Activated gamma-delta T cell treated with Interleukin-2 at 50 U/mL for 16 hours (primary cell): ENCODE measurements at places on chromosomes 4 and X.

DNA sequence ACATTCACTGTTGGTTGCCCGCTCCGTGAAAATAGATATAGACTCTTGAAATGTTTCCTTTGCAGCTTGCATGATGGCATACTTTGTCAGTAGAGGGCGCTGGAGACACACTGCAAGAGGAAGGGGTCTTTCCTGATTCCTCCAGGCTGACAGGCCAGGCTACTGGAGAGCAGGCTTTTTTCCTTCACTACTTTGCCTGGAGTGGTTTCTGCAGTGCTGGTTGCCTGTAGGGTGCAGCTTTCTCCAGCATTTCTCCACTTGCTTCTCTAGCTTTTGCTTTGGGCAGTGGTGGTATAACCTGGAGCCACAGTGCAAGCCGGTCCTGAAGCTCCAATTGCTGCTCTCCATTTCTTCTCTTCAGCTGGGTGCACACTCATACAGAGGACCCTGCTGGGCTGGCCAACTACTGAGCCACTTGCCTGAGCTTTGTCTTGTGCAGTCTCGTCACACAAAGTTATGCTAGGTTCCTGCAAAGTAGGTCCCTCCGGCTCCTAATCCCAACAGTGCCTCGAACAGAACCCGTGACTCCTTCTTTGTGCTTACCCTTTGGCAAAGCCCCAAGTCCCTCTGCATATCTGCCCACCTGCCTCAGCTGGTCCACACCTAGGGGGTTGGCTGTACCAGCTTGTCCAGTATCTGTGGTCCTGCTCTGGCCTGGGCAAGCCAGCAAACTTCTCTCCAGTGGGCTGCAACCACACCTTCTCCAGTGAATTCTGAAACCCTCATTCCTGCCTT lies 46.3 kb downstream of the RASSF6 start:
- peak; percentile 10 for DNase-seq

- no peak for DNase-seq
These were observed 155.5 kb downstream of the RAB28 start for GRCh38 chr4:13328591-13328990.

- DNase-seq = no peak
These were observed 31.8 kb downstream of the PRRG1 start for GRCh38 chrX:37380924-37381323.

- DNase-seq = no peak
These were observed 124.2 kb downstream of the SOWAHB start for GRCh38 chr4:76773766-76774165.

- no peak for DNase-seq
These were observed 1.3 kb downstream of the FAM149A start for GRCh38 chr4:186105647-186106321.

DNA sequence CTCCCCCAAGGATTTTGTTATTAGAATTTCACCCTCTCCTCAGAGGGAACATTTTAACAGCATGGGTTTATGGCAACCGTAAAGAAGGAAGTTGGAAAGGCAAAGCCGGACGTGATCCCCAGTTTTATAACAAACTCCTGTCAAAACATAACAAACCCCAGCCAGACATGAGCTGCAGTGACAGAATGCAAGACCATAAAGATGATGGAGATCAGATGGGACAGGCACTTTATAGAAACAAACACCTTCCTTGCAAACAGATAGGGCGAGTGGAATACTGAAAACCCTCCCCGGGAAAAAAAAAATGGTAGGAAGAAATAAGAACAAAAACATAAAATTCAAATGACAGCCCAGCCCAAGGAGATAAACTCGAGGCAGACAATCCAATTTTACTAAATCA lies 281.4 kb downstream of the LDB2 start:
- DNase-seq = no peak

- DNase-seq = no peak
These were observed 2.4 kb downstream of the MYOZ2 start for GRCh38 chr4:119138046-119138445.

- no peak for DNase-seq
These were observed 19.5 kb downstream of the EPGN start for GRCh38 chr4:74327762-74328161.

DNA sequence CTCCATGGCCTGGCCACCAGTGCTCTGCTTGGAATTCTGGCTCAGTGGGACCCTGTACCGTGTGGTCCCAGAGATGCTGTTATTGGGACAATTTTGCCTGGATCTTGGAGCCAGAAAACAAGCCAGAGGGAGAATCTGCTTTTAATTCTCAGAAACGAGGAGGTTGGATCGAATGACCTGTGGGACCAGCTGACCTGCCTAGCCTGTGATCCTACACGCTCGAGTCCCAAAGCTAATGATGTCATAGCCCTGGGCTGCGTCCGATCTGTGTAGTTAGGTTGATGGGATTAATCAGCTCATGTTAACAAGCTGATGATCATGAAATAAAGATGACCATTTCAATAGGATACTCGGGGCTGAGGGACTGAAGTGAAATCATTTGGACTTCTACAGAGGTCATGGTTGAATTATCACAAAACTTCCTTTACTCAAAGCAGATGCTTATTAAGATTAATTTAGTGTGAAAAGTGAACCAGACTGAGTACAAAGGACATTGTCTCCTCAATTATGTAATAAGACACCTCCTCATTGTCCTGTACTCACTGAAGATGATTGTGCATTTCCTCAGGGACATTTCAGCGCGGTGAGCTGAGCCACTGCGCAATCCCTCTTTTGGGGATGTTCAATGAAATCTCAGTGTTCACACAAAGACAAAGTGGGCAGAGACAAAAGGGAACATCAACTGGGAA lies 51.9 kb upstream of the STX18 start:
- no peak for DNase-seq

DNA sequence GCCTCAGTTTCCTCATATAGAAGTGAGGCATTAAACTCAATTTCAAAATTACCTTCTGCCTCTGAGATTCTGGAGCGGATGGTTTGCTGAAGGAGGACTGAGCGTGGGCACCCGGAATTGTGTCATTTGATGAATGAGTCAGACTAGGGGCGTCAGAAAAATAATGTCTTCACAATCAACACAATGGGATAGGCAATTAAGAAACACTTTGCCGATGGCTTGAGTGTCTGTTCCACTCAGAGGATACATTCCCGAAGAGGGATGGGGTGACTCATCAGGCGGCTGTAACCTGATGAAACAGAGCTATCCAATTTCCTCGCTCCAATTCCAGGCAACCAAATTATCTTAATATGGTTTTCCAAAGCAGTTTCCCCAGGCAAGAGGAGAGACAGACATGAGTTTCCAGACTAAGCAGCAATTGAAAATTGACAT lies 1.2 kb upstream of the CHRNA9 start:
- DNase-seq = no peak

DNA sequence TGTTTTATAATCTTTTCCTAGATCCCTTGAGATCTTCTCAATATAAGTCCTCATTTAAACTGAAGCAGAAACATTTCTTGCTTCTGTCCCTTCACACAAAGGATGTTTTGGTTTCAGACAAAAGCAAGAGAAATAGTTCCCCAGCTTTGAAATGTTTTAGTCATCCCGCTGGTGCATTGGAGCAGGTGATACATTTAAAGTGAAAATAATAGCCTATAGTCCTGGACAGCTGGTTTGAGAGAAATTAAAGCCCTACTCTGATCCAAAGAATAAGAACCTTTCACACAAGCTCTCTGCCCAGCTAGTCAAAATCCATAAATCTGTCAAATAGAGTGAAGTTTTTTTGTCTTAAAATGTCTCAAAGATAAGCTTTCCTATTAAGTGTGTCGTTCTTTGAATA lies 79.4 kb downstream of the LUZP4 start:
- no peak for DNase-seq

DNA sequence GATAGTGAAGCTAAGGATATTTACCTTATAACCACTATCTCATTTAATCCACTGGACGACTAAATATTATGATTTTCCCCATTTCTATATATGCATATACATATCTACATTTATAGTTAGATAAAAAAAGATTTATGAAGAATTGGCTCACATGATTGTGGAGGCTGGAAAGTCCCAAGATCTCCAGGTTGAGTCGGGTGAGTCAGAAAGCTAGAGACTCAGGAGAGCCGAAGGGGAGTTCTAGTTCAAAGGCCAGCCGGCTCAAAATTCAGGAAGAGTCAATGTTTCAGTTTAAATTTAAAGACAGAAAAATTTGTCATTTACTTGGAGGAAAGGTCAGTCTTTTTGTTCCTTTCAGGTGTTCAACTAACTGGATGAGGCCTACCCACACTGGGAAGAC lies 158.2 kb upstream of the CPEB2 start:
- DNase-seq = no peak

DNA sequence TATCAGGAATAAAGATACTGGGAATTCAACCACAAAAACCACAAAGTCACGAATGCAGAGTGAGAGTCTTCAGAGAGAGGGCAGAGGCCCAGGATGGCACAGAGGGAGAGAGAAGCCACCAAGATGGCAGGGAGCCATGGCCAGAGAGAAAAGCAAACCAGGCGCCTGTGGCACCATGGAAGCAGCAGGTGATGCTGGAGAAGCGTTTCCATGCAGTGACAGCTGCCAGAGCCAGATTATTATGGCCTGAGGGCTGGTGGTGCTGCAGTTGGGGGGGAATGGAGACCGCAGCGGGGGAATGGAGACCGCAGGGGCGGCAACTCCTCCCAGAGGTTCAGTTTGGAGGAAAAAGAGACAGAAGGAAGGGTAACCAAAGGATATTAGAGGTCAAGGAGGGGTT lies 5.8 kb downstream of the TAFAZZIN start:
- no peak for DNase-seq

DNA sequence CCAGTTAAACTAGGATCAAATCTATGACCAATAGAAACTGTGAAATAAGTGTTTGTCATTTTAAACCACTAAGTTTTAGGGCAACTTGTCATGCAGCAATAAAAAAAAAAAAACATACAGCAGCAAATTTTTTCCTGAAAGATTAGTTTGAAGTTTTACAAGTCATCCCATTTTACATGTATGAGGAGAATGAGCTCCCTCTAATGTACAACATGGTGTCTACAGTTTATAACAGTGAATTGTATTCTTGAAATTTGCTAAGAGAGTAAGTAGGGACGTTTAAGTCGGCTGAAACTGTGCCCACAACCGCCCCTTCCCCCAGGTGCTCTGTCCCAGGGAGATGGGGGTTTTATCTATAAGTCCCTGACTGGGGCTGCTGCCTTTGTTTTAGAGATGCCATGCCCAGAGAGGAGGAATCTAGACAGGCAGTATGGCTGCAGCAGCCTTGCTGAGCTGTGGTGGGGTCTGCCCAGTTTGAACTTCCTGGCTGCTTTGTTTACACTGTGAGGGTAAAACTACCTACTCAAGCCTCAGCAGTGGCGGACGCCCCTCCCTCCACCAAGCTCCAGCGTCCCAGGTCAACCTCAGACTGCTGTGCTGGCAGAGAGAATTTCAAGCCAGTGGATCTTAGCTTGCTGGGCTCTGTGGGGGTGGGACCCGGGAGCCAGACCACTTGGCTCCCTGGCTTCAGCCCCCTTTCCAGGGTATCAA lies 499.3 kb upstream of the CT83 start:
- DNase-seq = no peak

DNA sequence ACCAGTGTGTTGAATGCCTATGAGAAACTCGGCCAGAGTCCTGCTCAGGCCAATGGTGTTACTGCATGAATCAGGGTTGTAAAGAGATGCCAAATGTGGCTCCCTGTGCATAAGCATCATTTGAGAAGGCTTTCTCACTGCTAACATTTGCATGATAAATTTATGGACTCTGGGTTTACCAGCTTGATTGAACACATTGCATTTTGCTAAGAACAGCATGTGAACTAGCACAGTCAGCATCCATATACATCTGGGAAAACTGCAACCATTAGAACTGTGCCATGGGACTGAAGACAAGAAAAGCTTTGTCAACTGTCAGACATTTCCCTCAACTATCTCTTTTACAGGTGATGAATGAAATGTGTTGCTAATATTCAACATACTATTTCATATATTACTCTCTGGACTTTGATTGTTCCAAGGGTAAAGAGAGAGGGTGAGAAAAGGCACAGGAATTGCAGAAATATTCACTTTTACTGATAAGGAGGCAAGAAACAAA lies 1427.4 kb upstream of the ADGRL3 start:
- DNase-seq = no peak

- DNase-seq = no peak
These were observed 92.6 kb downstream of the TSPAN5 start for GRCh38 chr4:98565681-98566301.

DNA sequence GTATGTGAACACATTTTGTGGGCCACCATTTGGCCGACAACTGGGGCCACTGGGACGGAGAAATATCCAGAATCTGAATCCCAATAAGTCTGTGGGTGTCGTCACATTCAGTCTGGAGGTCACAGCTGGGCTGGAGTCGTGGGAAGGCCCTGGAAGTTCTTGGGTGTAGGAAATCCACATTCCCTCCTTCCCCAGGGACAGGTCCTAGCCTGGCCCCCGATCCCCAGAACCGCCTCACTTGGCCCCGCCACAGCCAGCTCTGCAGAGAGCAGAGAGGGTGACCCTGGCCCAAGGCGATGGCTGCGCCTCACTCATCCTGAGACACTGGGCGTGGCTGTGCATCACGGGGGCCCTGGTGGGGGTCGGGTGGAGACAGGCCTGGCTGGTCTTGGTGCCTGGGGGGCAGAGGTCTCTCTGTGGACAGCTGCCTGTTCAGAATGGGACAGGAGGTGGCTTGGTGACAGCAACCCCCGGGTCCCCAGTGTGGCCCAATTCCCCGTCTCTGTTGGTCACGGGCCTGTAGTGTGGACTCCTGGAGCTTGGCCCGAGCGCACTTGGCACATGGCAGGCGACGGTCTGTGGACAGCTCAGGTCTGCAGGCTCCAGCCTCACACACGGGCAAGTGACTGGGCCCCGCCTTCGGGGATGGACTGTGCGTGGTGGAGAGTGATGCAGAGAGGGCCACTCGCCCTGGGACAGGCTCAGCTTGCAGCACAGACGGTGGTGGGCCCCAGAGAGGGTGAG lies 16.4 kb downstream of the DOK7 start:
- no peak for DNase-seq

DNA sequence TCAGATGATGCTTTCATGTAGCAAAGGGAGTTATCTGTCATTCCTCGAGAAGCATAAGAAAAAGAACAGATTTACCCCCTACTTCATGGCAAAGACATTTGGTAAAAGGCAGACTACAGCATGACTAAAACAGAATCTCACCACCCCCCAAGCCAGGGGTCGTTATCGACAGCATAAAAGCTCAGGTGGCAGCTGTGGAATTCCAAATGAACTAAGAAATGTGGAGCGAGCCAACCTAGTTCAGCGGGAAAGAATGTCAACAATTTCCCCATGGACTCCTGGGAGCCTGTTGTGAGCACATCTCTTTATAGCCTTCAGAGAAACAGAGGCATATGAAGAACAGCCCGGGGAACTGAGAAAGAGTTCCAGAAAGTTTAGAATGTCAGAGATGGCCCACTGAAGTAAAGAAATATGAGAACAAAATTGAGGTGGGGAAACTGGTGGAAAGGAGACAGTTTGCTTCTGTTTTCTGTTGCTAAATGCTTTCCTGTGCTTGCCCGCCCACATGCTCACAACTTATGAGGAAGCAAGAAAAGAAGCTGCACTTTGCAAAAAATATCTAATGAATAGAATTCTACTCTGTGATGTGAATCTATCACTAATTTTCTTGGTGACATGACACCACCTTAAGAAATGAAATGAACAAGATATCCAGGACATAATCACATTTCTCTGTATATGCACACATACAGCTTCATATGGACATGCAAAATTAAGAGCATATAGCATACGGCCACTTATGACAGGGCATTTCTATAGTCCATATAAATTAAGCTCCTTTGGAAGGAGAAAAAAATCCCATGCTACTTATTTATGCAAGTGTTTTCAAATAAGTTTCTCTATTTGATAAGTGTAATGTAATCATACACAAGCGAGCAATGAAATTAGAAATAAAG lies 135.3 kb upstream of the MID1 start:
- DNase-seq = no peak
